Small intestine (tissue), 16 donors: ENCODE measurements at places on chromosomes 11 and 22. TPM values are rescaled to one million over a fixed set of nuclear protein-coding genes. Genes with fewer than 3 reads are reported as not detected.

DNA sequence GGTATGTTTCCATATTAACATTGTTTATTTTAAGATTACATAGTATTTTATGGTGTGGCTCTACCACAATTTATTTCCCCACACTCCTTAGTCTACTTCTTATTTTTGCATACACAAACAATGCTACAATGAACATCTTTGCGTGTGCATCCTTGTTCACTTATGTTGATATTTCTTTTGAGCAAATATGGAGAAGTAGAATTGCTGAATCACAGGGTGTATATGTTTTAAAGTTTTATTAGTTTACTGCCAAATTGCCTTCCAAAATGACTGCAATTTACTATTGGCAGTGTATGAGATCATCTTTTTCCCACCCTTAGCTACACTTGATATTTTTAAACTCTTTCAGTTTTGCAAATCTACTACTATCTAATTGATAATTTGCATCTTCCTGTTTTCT lies 38.7 kb upstream of the FAR1 start:
- H3K4me3 ChIP-seq, result no peak overlapping the region
- H3K27ac ChIP-seq, result no peak overlapping the region
- no peaks in the 10 kb centered on the region for H3K4me1 ChIP-seq
- no peak for DNase-seq
- no peaks in the 10 kb centered on the region for H3K27me3 ChIP-seq
- H3K36me3 ChIP-seq, result no peaks in the 10 kb centered on the region

DNA sequence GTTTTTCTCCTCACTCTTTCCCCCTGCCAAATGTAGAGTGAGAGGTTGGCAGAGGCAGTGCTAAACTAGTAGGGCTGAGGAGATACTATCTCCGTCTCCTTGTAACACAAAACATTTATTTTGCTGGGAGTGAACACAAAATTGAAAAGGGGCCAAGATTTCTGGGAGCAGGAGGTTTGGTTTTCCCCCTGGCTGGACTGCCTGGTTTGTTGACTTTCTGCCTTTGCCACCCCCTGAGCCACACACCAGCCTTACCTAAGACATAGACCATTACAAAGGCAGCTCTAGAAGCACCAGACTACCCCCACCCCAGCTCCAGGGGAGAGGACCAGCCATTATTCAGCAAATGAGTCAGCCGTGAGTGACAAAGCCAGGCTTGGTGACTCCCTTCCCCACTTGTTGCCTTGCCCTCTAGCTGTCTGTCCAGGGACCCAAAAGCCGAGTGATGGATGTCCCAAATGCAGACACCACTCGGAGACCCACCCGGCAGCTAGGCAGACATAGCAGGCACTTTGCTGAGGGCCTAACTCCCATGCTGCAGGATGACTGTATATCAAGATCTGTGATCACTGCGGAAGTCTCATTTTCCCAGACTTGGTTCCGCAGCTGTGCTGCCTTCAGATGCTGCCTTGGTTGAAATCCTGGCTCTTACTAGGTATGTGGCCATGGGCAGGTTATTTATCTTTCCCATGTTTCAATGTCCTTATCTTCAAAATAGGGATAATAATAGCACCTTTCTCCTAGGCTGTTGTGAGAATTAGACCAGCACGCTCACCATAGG lies 17.7 kb upstream of the CDON start:
- no peaks in the 10 kb centered on the region for H3K27me3 ChIP-seq
- DNase-seq, result no peak
- no peaks in the 10 kb centered on the region for H3K36me3 ChIP-seq
- no peak overlapping the region for H3K27ac ChIP-seq
- no peaks in the 10 kb centered on the region for H3K4me1 ChIP-seq

- no peak for DNase-seq
- H3K4me3 ChIP-seq, result no peak overlapping the region
- H3K36me3 ChIP-seq, result no peaks in the 10 kb centered on the region
- no peak overlapping the region for H3K27ac ChIP-seq
- H3K27me3 ChIP-seq, result peaks cover 4% of the 10 kb centered on the region
Observed at GRCh38 chr11:72263361-72263760, 19.4 kb upstream of the PHOX2A start.

GRCh38 chr11:128548649-128549255 lies 38.6 kb downstream of the ETS1 start:
- H3K27me3 ChIP-seq, result no peaks in the 10 kb centered on the region
- peak overlapping the region; percentile 41 for H3K27ac ChIP-seq
- peak overlapping the region; percentile 0 for H3K4me3 ChIP-seq
- peak; percentile 63 for DNase-seq
- H3K4me1 ChIP-seq, result peaks cover 13% of the 10 kb centered on the region
- no peaks in the 10 kb centered on the region for H3K36me3 ChIP-seq

DNA sequence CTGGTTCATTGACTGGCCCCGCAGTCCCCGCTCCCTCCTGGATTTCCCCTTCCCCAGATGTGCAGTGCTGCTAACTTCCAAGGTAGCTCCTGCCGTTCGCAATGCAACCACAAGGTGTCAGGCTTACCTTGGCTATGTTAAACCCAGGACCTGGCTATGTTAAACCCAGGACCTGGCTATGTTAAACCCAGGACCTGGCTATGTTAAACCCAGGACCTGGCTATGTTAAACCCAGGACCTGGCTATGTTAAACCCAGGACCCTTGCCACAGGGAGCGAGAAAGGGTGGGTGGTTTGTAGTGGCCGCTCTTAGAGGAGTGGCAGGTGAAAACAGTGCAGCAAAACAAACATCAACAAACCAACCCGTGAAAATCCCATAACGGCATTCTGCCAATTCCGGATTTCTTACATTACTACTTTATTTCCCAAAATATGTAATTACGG lies 2.9 kb upstream of the ADAMTS8 start:
- peaks cover 12% of the 10 kb centered on the region for H3K4me1 ChIP-seq
- DNase-seq, result peak; percentile 64
- no peak overlapping the region for H3K27ac ChIP-seq
- peaks cover 38% of the 10 kb centered on the region for H3K27me3 ChIP-seq
- H3K4me3 ChIP-seq, result no peak overlapping the region

Gene INPPL1
- 63.7 TPM for polyA plus RNA-seq

Gene NCR3LG1
- 0.81 TPM for polyA plus RNA-seq
